ENCODE measurements at places on chromosomes 5 and 9.

DNA sequence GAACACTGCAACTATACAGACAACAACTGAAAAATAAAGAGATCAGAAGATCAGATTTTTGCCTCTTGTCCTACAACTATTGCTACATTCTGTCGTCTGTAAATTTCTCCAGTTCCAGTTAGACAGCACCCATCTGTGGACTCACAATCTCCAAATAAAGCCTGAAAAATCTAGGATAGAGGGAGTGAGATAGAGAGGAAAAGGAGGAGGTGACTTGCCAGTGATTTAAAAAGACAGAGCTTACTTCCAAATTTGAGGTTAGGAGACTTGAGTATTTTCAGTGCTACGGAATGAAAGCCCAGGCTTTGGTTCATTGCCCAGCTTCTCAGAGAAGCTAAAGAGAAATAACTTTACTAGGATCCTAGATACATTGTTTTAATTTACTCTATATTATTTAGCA lies 63.6 kb downstream of the PTCD2 start:
- DNase-seq = no peak

- no peak for DNase-seq
These were observed 139.3 kb downstream of the LHFPL2 start for GRCh38 chr5:78509145-78509865.

GRCh38 chr9:110049699-110050450 lies 158.1 kb downstream of the C9orf152 start:
- DNase-seq = no peak

DNA sequence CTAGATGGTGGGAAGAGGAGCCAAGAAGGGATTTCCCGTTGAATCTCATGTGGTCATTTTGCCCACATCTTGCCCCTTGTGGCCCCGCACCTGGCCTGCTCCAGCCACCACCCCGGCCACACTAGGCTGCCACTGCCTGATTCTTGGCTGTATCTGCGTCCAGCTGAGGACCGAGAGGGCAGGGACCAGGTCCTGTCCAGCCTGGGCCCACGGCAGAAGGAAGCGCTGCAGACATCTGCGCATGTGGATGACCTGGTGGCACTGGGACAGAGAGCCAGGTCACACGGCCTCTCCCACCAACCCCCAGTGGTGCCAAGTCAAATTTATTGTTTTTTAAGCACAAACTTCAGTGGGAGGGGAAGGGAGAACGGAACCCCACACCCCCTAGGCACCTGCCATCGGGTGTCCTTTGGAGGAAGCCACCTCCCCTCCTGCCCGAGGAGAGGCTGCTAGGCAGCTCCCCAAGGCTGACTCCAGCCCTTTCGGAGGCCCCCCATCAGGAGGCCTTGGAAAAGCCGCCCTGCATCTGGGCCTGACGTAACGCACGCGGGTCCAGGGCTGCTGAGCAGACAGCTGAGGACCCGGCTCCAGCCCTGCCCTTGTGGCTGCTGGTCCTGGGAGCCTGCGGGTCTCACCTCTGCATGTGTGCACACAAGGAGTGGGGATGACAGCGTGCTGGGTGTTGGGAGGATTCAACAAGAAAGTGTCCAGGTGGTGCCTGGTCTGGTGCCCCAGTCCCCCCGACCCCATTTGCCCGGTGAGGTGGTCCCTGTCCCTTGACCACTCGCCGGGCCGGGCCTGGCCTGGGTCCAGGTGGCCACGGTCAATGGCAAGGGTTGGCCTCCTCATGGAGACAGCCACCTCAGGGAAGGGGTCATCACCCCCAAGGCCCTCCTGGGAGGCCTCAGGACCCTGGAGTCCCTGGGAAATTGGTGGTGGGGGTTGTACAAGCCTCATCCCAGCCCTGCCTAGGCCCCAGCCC lies 5.9 kb upstream of the QRFP start:
- no peak for DNase-seq

DNA sequence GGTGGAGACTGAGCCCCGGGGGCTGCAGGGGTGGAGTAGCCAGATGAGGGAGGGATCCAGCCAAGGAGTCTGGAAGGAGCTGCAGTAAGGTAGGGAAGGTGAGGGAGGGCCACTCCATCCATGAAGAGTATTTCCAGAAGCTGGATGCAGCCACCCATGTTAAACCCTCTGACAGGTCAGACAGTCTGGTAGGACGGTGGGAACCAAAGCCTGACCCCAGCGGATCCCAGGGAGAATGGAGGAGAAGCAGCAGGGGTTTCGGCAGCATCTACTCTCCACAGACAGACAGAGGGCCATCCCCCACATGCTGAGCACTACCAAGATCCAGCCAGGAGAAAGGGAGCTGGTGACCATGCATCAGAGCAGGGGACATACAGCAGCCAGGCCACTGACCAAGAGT lies 22.5 kb upstream of the S1PR3 start:
- DNase-seq = no peak

GRCh38 chr5:120405923-120406322 lies 58.2 kb upstream of the PRR16 start:
- DNase-seq = no peak

DNA sequence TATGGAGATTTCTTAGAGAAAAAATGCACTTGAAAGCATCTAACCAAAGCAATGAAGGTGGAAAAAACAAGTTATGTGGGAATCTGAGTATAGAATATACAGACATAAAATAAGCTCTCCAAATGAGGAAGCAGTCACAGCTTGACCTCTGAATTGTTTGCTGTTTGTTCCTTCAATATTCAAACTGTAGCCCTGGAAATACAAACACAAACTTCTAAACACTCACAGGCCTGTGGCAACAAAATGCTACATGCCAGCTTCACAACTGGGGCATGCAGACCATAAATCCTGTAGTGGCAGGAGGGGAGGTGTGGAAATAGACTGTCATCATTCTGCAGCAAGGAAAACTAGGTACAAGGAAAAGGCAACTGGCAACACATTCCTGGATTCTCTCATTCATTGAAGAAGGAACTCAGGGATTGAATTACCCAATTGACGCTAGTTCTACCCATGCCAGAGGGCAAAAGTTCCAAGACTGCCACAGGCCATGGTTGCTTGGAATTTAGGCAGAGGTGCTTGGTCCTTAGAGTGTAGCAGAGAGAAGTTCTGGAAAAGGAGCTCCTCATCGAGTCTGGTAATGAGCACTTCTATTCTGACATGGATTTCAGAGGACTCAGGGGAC lies 349.6 kb downstream of the PDE4D start:
- no peak for DNase-seq

GRCh38 chr5:93677359-93677891 lies 64.0 kb downstream of the POU5F2 start:
- DNase-seq = no peak

GRCh38 chr9:35933550-35934067 lies 24.3 kb downstream of the SPAAR start:
- DNase-seq = no peak

DNA sequence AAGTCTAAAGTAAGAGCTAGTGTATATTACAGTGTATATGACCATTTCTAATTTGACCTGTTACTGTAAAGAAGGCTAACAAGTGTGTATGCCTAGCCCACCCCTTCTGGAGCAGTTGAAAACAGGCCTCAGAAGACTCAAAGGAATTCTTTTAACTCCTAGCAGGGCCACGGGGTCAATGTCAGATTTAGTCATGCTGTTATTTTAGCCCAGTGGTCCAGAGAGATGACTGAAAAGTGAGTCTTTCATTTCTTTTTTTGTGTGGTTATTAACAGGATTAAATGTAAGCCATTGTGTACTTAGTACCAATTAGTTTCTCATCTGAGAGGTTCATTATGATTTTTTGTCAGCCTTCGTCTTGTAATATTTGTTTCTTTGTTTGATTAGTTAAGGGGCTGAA lies 24.4 kb downstream of the ZCCHC7 start:
- no peak for DNase-seq

GRCh38 chr5:151569132-151570046 lies 21.7 kb downstream of the FAT2 start:
- DNase-seq = no peak

GRCh38 chr5:110917161-110917875 lies 154.2 kb upstream of the TSLP start:
- DNase-seq = no peak

All from stimulated activated CD8-positive, alpha-beta memory T cell treated with anti-CD3 and anti-CD28 coated beads, Interleukin-4, amount 100 ng/mL, for 1 hour (primary cell).